ENCODE measurements at places on chromosomes 13 and 19.

GRCh38 chr13:86541461-86541860, 742.2 kb upstream of the SLITRK6 start:
- DNase-seq: no peak

GRCh38 chr13:21694831-21695230, 24.0 kb downstream of the FGF9 start:
- DNase-seq: no peak

DNA sequence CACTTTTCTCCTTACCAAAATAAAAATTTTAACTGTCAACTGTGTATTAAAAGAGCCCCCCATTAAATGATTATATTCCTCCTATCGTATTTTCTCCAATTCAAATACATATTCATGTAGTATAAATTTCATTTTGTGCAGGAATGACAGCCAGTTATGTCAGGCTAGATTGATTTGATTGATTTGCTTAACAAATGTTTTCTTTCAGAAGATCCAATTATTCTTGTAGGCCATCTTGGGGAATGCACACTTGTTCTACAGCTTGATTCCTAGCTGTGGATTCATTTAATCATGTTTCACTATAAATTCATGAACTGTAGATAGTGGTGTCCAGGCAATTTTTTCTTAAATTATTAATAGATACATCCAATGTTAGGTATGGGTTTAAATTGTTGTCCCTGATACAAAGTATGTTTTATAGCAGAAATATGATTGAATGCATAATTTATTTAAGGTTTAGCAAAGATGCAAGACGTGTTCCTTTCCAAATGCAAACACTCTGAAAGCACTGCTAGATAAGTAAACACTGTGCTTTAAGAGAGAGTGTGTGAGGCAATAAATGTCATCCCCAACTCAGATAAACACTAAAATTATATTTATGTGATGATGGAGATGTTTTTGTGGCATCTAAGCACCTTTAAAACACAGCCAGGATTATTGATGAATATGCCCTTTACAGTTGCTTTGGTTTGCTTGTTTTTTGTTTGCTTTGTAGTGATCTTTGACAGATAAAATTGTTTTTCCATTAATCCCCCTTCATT, 531.1 kb downstream of the DCT start:
- no peak for DNase-seq

DNA sequence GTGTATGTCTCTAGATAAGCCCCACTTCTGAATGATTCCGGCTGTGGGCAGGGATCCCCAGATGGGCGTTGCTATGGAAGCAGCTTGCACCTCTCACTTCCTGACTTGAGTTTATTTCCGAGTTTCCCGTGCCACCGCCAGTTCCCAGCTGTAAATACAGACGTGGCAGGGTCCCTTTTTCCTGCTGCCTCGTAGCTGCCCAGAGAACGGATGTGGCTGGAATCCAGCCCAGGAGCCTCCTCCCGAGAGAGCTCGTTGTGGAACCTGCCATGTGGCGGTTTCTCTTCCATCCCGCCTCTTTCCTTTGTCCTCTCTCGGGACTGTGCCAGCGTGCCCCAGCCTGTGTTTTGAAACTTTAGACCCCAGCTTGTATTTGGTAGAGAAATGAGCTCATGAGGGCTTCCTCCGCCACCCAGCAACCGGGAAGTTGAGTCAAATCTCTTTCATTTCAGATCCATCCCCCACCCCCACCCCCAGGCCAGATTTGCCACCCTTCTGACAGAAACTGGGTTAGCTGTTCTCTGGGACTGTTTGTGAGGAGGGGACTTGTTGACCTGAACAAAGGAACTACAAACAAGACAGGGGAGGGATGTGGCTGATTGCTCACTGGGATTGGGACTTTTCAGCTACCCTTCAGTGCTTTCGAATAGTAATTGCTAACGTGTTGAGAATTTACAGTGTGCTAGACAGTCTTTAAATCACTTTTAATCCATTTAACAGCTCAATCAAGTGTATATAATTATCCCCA, 96.6 kb downstream of the SIPA1L3 start:
- peak; percentile 66 for DNase-seq

DNA sequence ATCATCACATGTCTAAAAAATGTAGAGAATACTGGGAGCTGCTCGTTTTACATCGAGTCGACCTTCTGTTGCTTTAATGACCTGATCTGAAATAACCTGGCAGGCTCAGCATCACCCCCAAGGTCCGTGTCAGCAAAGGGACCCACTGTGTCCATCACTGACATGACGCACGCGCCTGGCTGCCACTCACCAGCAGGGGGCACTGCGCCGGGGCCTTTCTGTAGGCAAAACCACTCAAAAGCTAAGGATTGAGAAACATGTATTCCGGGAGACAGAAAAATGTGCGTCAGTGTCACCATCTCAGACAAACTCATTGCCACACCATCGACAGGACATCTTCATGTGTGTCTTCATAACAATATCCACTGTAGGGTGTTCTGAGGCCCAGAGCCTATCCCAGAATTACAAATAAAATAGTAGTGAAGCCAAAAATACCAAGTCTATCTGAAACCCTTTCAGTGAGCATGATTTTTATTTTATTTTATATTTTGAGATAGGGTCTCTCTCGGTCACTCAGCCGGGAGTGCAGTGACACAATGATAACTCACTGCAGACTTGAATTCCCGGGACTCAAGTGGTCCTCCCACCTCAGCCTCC, 130.3 kb upstream of the LSM14A start:
- peak; percentile 65 for DNase-seq

DNA sequence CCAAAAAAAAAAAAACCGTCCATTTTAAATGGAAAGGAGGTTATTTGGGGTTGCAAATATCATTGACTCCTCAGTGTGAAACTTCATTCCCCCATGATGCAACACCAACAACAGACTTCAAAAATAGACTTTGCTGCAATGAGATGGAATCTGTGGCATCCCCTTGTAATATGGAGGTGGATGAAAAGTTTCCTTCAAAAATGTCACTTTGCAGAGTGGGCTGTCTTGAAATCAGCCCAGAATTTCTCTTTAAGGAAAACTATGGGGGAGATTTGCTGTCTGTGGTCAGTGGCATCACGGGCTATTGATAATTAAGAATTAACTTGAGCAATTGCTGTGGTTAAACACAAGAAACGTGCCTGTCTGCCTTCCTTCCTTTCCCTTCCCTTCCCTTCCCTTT, 1.5 kb downstream of the GPR18 start:
- peak; percentile 79 for DNase-seq

- peak; percentile 65 for DNase-seq
Measured at GRCh38 chr19:46495786-46496099, at the start of gene PNMA8B. Gene PNMA8B (minus strand): TSS chr19:46495867. CDS start chr19:46495465, 402 bp downstream.

GRCh38 chr13:94342436-94343242, 136.8 kb downstream of the DCT start:
- peak; percentile 27 for DNase-seq

DNA sequence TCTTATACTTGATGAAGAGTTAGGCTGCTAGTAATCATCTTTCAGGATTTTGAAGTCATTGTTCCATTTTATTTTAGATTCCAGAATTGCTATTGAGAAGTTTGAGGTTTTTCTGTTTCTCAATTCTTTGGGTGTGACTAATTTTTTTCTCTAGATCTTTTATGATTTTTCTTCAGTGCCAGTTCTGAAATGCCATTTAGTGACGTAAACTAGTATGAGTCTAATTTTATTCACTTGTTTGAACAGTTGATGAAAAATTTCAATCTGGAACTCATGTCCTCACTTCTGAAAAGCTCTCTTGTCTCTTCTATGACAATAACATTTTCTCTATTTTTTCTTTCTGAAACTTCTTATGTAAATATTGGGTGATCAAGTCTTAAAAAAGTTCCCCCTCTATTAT, 188.5 kb upstream of the HTR2A start:
- DNase-seq: no peak

DNA sequence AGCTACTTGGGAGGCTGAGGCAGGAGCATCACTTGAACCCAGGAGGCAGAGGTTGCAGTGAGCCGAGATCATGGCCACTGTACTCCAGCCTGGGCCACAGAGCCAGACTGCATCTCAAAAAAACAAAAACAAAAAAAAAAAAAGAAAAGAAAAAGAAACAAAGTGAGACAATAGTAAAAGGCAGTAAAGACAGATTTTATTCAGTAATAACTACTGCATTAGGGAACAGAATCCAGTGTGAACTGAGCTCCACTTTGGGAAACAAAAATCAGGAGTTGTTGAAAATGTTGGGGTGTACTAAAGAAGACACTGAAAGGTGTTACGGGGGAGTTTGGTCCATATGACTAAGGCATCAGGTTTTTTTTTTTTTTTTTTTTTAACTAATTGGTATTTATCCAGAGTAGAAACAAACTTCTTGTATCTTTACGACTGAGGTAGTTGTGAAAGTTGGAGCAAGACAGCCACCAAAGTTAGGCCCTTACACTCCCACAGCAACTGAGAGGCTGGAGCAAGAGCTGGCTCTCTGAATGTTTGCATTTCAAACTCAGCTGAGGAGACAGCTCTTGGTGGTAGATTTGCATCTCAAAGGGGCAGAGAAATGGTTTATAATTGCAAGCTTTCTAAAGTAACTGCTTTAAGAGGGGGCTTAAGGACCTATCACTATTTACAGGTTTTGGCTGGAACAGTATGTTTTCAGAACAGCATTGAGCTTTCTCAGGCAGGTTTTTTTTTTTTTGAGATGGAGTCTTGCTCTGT, 24.2 kb downstream of the ZNF607 start:
- no peak for DNase-seq

GRCh38 chr13:95588134-95588533, 35.6 kb downstream of the CLDN10 start:
- no peak for DNase-seq

- no peak for DNase-seq
Measured at GRCh38 chr13:23673867-23674605, 103.8 kb downstream of the TNFRSF19 start.

DNA sequence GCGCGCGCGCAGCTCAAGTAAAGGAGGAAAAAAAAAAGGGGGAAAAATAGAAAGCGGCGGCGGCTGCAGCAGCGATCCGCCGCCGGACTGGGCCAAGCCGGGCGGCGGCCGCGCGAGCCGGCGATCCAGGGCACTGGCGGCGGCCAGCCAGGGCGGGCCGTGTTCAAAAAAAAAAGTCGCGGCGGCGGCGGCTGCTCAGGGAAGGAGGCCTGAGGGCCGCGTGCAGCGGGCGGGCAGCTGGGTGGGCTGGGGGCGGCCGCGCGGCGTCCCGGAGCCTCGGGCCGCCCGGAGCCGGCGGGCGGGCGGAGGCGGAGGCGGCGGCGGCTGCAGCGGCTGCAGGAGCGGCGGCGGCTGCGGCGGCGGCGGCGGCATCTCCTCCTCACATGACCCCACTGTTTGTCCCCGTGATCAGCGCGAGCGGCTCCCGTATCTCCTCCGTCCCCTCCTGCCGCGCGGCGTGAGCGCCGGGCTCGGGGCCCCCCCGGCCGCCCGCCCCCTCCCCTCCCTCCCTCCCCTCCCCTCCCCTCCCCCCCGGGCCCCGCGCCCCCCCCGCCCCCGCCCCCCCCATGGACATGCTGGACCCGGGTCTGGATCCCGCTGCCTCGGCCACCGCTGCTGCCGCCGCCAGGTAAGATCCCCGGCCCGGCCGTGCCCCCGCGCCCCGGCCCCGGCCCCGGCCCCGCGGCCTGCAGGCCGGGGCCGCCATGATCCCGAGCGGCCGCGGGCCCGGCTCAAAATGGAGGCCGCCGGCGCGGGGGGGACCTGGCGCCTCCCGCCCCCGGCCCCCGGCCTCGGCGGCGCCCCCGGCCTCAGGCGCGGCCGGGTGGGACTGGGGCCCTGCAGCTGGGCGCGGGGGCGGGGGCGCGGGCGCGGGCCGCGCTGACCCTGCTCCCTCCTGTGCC, at the start of gene USF2:
TSS of gene USF2 (plus strand) at position 427 of the 902 bp plus-strand sequence. CDS start at position 567, 140 bp downstream.
- peak; percentile 83 for DNase-seq

GRCh38 chr13:36858290-36858689, 39.3 kb downstream of the RFXAP start:
- peak; percentile 80 for DNase-seq

DNA sequence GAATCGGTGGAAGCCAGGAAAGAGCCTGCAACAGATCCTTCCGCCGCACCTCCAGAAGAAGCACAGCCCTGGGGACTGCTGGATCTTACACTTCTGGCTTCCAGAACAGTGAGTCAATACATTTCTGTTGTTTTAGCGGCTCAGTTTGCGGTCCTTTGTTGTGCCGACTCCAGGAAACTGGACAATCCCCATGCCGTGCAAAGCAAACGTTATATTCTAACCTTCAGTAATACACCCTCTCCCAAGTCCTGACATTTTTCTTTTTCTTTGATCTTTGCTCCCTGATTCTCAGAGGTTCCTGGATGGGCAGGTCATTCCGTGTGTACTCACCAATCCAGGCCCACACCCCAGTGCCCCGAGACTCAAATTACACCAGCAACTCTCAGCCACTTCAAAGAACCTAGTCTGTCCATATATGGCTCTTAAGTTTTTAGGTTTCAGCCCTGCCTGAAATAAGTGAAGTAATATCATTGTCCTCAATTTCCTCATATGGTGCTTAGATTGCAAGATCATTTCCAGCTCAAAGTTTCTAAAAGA, 387.1 kb upstream of the SGCG start:
- DNase-seq: peak; percentile 2

DNA sequence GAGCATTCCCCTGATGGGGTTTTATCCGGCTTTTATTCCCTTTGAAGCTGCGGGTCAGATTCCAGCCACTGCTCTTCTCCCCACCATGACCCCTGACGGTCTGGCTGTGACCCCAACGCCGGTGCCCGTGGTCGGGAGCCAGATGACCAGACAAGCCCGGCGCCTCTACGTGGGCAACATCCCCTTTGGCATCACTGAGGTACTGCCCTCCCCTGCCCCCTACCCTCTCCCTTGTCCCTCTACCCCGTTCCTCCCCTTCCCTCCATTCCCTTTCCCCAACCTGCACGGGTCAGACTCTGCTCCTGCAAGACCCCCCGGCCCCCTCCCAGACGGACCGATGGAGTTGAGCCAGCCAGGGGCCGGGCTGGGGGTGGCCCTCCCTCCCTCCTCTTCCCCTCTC, 6.2 kb downstream of the U2AF2 start:
- DNase-seq: no peak

- peak; percentile 51 for DNase-seq
Measured at GRCh38 chr19:7869453-7869909, 4.7 kb downstream of the PRR36 start.

DNA sequence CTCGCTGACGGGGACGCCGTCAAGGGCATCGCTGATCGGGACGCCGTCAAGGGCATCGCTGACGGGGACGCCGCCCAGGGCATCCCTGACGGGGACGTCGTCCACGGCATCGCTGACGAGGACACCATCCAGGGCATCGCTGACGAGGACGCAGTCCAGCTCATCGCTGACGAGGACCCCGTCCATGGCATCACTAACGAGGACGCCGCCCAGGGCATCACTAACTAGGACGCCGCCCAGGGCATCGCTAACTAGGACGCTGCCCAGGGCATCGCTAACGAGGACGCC, 945.2 kb downstream of the TUBA3C start:
- no peak for DNase-seq

- no peak for DNase-seq
Measured at GRCh38 chr13:51113186-51113881, 2.3 kb upstream of the C13orf42 start.

GRCh38 chr13:112133499-112134390, 66.8 kb downstream of the SOX1 start:
- no peak for DNase-seq

GRCh38 chr19:10471909-10472308, 31.2 kb downstream of the KEAP1 start:
- peak; percentile 71 for DNase-seq

DNA sequence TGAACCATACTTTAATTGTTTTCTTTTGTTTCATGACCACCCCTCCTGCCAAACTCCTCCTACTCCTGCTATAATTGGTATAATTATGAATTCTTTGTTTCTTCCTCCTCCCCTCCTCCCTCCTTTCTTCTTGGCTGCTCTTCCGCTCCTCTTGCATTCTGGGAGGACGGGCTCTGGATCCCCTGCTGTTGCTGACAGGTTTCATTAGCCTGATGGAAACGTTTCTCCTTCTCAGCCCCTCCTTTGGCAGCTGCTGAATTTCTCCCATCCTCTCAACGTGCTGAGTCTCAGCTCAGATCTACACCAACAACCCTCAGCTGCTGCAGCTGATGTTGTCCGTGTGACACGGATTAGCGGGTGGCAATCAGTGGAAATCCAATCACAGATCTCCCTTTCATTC, 97.1 kb upstream of the UBAC2 start:
- DNase-seq: peak; percentile 53
